Left ventricle myocardium superior (tissue), 1 donor: ENCODE measurements at places on chromosomes 7 and 10. TPM values are rescaled to one million over a fixed set of nuclear protein-coding genes. Genes with fewer than 3 reads are reported as not detected.

PLAC9 gene
- total RNA-seq, result 23.2 TPM

NPTX2 gene
- total RNA-seq, result 2.1 TPM

RTKN2 gene
- total RNA-seq, result not detected

TRIM73 gene
- total RNA-seq, result 1.3 TPM

TMEM229A gene
- not detected for total RNA-seq

NSUN5 gene
- total RNA-seq, result 19.6 TPM

H2BK1 gene
- total RNA-seq, result not detected

IRF5 gene
- total RNA-seq, result 2.9 TPM

AKR1D1 gene
- not detected for total RNA-seq
